ENCODE measurements at places on chromosomes 4 and X. TPM values are rescaled to one million over a fixed set of nuclear protein-coding genes. Genes with fewer than 3 reads are reported as not detected.

HS3ST1 gene
- not detected for total RNA-seq

SOD3 gene
- total RNA-seq, result not detected

VAMP7 gene
- total RNA-seq, result 41.7 TPM

CLCN4 gene
- not detected for total RNA-seq

DNA sequence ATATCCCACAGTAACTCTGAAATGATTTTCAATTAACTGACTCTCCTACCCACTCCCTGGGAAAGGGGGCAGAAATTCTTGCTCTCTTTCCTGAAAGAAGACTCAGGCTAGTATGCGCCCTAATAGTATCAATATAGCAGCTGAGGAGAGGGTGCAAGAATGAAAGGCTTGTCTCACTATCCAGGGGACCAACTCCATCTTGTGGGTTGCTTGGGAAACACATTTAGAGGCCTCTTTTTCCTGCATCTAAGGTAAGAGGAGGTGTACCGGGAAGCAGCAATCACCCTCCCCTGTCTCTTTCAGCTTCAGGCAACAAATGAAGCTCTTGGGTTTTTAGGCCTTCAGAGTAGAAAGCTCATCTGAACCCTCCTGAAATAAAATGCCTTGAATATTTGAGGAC lies 11.3 kb downstream of the TMEM255A start:
- no peak for DNase-seq

DNA sequence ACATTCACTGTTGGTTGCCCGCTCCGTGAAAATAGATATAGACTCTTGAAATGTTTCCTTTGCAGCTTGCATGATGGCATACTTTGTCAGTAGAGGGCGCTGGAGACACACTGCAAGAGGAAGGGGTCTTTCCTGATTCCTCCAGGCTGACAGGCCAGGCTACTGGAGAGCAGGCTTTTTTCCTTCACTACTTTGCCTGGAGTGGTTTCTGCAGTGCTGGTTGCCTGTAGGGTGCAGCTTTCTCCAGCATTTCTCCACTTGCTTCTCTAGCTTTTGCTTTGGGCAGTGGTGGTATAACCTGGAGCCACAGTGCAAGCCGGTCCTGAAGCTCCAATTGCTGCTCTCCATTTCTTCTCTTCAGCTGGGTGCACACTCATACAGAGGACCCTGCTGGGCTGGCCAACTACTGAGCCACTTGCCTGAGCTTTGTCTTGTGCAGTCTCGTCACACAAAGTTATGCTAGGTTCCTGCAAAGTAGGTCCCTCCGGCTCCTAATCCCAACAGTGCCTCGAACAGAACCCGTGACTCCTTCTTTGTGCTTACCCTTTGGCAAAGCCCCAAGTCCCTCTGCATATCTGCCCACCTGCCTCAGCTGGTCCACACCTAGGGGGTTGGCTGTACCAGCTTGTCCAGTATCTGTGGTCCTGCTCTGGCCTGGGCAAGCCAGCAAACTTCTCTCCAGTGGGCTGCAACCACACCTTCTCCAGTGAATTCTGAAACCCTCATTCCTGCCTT lies 46.3 kb downstream of the RASSF6 start:
- peak; percentile 19 for DNase-seq

DNA sequence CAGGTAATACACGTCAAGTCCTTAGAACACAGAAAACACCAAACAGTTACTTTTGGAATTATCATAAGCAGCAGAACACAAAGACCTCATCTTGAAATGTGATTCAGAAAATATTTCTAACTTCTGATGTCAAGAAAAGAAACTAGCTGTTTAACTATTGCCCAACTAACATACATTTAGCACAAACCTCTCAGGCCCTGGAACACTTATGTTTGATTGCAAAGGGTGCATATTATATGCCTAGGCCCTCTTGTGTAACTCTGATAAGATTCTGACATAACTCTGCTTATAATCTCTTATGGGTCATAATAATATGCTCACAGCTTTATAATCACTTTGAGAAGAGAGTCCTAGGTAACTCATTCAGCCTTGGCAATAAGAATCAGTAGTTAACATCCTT lies 62.6 kb downstream of the TBC1D9 start:
- no peak for DNase-seq

- DNase-seq, result no peak
These were observed 48.5 kb upstream of the ARMCX2 start for GRCh38 chrX:101708163-101708562.

GRCh38 chr4:113899271-113900070 lies 80.0 kb downstream of the ARSJ start:
- DNase-seq, result peak; percentile 31

- no peak for DNase-seq
These were observed 26.0 kb downstream of the LRIT3 start for GRCh38 chr4:109873791-109874514.
